Activated naive CD4-positive, alpha-beta T cell treated with anti-CD3 and anti-CD28 coated beads for 36 hours (primary cell): ENCODE measurements at places on chromosomes 7 and 10. TPM values are rescaled to one million over a fixed set of nuclear protein-coding genes. Genes with fewer than 3 reads are reported as not detected.

- DNase-seq, result no peak
Measured at GRCh38 chr10:50426485-50426884, 175.2 kb upstream of the ASAH2 start.

- DNase-seq, result no peak
Measured at GRCh38 chr10:95459446-95460045, 101.6 kb downstream of the SORBS1 start.

DNA sequence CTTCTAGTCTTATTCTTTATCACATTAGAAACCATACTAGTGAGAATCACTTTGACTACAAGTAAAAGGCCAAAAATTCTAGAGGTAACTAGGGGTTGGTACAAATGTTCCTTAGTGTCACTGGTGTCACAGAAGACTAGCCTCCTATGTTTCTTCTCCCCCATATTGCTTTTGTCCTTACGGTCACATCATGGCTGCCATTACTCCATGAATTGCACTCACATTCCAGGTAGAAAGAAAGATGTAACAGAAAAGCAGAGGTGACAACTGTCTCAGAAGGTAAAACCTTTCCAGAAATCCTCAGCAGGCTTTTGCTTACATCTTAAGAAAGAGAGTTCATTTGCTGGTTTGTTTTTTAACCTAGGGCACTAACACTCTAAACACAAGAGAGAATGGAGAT, 42.9 kb downstream of the USP6NL start:
- DNase-seq, result no peak

DNA sequence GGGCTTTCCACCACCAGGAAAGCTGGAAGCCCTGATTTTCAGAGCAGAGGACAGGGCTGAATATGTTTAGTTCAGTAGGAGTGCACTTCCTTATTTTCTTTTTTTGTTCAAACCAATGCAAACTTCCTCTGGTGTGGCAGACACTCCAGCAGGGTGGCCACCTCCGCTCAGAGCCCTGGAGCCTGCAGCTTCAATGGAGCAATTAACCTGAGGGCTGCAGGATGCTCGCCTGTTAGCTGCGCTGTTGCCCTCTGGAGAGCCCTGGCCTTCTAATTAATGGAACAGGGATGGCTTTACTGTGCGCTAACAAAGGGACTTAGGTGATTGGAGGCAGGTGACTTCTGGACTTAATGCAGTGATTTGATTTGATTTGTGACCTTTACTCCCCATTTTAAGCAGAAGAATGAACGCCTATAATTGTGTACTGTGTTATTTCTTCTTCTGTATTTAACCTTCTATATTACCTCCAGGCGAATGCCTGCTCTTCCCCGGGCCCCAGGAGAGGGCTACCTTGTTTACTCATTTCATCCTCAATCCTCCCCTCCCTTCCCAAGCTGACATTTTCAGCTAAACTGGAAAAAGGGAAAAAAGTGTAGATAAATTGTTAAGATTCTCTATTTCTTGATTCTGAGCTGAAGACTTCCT, 123.0 kb upstream of the CTBP2 start:
- no peak for DNase-seq

The LRGUK gene
- 0.07 TPM for total RNA-seq

GRCh38 chr10:111148440-111148839, 71.6 kb downstream of the ADRA2A start:
- DNase-seq, result no peak
